ENCODE measurements at places on chromosomes 3 and 15.

GRCh38 chr15:73650416-73651126, 17.4 kb upstream of the NPTN start:
- DNase-seq = no peak

GRCh38 chr3:136750209-136750896, 1.8 kb downstream of the STAG1 start:
- DNase-seq = no peak

GRCh38 chr15:65937476-65937875, 68.2 kb downstream of the RAB11A start:
- no peak for DNase-seq

- no peak for DNase-seq
These were observed 11.4 kb downstream of the TGM5 start for GRCh38 chr15:43255376-43255775.

- no peak for DNase-seq
These were observed 278.2 kb upstream of the KCNH8 start for GRCh38 chr3:18870074-18870640.

DNA sequence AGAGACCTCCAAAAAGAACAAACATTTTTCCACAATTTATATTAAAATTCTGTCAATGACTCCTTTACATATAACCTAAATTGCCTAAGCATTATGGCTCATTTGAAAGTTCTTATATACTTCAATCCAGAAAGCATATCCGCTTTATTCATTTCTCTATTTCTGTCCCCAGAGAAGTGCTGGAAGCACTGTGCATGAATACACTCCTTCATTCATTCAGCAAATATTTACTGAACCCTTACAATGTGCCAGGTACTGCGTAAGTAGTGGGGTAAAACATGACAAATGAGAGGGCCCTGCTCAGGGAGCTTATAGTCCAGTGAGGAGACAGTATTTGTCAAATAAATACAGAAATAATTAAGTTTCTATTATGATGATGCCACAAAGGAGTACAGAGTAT, 3.3 kb downstream of the PDCD10 start:
- DNase-seq = no peak

GRCh38 chr3:5226783-5227182, 39.3 kb downstream of the EDEM1 start:
- DNase-seq = no peak

DNA sequence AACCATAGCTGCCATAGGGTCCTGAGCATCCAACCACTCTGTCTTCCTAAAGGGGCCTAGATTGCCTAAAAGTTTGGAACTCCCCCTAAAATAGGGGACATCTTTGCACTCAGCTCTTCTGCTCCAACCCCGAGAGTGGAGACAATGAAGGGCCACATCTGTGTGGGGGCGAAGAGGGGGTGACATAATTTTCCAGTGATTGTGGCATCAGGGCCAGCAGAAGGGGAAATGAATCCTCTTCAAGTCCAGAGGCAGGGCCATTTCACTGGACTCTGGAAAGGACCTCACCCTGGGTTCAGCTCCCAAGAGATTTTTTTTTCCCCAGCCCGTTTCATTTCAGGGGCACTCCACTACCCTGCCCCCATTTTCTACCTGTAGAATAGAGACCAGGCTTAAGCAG, 4.6 kb upstream of the ANKRD63 start:
- DNase-seq = no peak

GRCh38 chr3:4438296-4438695, 28.8 kb downstream of the SUMF1 start:
- no peak for DNase-seq

DNA sequence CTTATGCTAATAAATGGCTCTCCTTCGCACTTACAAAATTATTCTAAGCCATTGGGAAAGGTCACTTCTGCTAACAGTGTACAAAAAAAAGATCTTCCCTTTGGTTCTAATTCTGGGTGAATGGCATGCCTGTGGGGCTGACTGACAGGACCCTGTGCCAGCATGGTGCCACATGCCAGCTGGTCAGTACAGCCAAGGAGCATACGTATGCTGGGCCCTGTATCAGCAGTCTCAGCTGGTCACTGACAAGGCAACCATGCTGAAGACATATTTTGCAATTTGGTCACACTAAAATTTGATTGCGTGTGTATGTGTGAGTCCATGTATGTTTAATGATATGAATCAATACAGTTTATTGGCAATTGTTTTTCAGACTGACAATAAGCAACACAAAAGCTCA, 246.1 kb downstream of the TBL1XR1 start:
- DNase-seq = no peak

GRCh38 chr3:114690911-114691310, 397.1 kb downstream of the TIGIT start:
- no peak for DNase-seq

All from left renal pelvis (tissue), 4 donors.